ENCODE measurements at places on chromosomes 11 and 22.

- no peak for DNase-seq
These were observed 317.8 kb downstream of the NTM start for GRCh38 chr11:131688048-131688693.

DNA sequence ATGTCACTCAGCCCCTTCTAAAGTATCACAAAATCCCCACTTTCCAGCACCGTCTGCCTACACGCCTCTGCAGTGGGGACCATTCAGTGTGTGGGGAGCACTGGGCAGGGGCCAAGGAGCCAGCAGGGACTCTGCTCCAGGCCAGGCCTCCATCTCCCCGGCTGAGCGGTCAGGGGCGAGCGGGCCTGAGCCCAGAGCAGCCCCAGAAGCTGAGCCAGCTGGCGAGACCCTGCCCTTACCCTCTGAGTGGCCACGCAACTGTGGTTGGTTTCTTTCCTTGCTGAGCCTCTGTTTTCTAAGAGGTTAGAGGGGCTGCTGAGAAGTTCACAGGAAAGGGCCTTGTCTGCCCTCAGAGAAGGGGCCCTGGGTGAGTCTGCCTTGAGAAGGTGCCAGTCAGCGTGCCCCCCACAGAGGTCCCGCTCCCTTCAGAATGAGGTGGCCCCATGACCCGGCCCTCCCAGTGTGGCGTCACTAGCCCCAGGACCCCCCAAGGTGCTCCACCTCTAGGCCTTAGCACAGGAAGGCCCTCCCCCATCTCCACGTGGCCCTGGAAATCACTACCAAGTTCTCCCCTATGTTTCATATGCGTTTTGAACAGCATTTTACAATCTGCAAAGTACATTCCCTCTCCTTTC lies 46.9 kb downstream of the WNT11 start:
- DNase-seq: no peak

DNA sequence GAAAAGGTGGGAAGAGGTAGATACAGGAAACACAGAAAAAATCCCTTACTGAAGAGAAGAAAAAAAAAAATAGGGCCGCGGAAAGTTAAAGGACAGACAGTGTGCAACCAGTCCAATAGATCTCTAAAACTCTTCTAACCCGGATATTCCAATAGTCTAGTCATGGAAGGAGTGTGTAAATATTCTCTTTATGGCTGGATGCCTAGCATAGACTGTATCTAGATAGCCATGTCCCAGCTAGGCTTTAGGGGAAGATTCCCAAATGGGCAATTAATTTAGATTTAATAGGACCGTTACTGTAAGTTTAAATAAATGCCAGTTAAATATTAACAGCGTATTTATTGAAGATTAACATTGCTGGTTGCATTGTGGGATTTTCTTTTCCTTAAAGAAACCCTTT lies 532.7 kb downstream of the NTM start:
- no peak for DNase-seq

DNA sequence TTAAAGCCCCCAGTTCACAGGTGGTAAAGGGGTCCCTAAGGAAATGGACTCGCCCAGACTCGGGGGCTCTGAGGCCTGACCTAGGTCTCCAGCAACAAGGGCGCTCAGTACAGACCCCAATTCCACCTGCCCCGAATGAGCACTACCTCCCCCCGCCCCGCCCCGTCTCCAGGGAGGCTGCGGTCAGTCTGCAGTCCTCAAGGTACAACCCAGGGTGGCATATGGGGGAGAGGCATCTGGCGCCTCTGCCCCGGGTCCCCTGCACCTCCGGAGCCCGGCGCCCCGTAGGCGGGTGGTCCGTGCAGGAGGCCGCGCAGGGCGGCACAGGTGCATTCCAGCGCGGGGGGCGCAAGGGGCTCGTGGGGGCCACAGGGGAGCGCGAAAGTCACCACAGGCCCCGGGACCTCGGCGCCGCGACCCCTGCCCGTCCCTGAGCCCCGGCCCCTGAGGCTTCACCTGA lies 361 bp downstream of the CTSD start:
- DNase-seq: no peak

DNA sequence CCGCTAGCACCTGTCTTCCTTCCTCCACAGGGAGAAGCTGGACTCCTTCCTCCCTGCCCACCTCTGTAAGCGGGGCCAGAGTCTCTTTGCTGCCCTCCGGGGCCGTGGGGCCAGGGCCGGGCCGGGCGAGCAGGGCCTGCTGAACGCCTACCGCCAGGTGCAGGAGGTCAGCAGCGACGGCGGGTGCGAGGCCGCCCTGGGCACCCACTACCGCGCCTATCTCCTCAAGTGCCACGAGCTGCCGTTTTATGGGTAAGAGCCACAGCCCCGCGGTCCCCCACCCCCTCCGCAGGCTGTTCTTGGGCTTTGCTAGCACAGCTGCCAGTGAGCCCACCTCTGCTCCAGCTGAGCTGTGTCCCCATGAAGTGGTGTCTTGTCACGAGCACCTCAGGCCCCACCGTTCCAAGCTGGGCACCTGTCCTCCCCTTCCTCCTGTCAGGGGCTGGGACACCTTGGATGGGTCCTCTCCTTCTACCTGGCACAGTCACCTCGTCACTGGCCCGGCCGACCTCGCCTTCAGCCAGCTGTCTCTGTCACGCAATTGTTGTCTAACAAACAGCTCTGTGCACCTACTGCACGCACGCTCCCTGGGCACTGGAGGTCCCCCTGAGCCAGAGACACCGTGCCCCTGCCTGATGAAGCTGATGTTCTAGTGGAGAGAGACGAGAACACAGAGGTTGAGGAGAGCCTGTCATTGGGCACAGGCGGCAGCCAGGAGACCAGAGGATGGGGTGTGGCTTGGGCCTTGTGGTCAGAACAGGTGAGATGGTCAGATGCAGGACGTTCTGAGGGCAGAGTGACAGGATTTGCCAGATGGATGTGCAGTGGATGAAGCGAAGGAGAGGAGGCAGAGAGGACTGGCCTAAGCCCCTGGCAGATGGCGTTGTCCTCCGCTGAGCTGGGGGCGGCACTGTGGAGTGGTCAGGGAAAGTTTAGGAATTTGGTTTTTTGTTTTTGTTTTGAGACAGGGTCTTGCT lies 10.6 kb downstream of the FRMD8 start:
- DNase-seq: no peak
